ENCODE measurements at places on chromosomes 7 and 10.

GRCh38 chr10:92844746-92845145 is 3.6 kb upstream of the EXOC6 start:
- no peak for DNase-seq

DNA sequence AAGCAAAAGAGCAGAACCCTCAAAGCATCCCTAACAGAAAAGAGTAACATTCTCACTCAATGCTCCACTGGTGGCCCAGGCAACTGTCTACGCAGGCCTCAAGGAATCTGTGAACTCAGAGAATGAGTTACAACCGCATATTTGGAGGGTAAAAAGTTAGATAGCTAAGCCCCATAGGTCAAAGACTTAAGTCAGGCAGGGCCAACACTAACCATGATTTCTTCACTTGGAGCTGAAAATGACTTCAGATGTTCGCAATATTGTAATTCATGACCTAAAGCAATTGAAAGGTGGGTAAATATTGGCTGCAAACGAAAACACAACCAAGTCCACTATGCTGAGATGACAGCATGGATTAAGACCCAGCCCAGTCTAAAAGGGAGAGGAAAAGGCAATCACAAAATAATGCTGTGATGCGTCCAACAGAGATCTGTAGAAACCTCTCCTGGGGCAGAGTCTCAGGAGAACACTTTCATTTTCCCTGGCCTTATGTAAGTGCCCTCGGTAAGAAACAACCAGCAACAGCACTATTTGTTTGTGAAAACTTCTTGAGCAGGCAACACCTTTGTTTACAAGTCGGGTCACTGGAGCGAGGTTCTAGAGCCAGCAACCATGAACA is 176.5 kb downstream of the TNS3 start:
- DNase-seq = no peak

GRCh38 chr10:85916994-85917573 is 449.5 kb downstream of the GRID1 start:
- no peak for DNase-seq

DNA sequence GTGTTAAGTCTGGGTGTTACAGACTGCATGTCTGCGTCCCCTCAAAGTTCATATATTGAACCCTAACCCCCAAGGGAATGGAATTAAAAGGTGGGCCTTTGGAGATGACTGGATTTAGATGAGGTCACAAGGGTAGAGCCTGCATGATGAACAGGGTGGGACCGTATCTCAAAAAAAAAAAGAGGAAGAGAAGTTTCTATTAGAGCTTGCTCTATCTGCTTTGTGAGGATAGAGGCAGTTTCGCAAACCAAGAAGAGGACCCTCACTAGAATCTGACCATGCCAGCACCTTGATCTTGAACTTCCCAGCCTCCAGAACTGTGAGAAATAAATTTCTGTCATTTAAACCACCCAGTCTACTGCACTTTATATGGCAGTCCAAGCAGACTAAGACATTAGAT is 1.4 kb downstream of the KIN start:
- no peak for DNase-seq

GRCh38 chr10:66981361-66982052 is 55.7 kb downstream of the LRRTM3 start:
- DNase-seq = no peak

GRCh38 chr7:30412782-30413504 is 65.6 kb downstream of the NOD1 start:
- no peak for DNase-seq

- no peak for DNase-seq
These were observed 81.5 kb downstream of the RHOBTB1 start for GRCh38 chr10:60862517-60862916.

DNA sequence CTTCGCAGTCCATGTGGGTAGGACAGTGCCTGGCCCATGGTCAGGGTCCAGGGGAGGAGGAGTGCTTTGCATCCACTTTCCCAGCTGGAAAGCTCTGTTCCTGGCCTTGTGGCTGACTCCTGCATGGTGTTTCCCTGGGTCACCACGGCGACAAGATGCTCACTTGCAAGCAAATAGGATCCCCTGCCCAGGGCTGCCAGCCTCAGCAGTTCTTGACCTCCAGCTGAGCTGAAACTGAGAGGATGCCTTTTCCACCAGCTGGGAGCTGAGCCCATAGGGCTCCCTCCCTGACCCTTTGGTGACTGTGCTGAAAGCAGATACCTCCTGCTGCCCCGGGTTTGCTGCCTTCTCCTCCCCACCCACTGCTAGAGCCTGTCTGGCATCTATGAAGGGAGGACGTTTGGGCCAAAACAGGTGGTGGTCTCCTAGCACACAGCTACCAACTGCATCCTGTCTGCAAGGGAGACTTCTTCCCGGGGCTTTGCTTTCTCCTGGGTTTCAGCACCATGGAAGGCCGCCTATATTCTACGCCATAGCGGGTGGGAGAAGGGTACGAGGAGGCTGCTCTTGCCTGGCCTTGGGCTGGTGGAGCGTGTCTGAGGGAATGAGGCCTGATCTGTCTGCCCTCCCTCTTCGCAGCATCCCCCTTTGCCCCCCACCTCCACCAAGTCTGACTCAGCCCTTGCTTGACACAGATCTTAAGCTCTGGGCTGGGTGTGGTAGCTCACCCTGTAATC is 34.4 kb downstream of the UBTD1 start:
- DNase-seq = no peak
